ENCODE measurements at places on chromosomes 11 and 22. TPM values are rescaled to one million over a fixed set of nuclear protein-coding genes. Genes with fewer than 3 reads are reported as not detected.

GRCh38 chr11:55652560-55652959 is 4.4 kb downstream of the OR4S2 start:
- H3K36me3 ChIP-seq: no peaks in the 10 kb centered on the region
- no peak overlapping the region for H3K27ac ChIP-seq
- H3K4me1 ChIP-seq: no peaks in the 10 kb centered on the region

DLG2 gene
- 2.1 TPM for total RNA-seq

OR52E5 gene
- not detected for total RNA-seq

NXPE4 gene
- total RNA-seq: not detected

DNA sequence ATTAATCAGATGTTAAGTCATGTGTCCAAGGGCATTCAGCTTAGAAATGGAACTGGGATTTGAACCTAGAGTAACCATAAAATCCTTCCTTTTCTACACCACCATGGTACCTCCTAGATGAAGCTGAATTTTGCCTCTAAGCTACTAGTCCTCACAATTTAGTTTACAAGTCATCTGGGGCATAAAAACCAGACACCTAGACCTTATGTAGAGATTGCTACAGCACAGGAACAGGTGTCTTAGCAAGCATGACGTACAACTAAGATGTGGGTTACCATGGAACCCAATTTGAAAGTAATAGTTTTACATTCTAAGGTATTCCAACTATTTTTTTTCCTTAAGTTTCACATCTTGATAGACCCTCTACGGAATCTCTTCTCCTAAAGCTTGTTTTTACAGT is 9.2 kb downstream of the TMEM216 start:
- no peak for DNase-seq
- H3K4me3 ChIP-seq: no peak overlapping the region
- no peak overlapping the region for H3K27ac ChIP-seq
- H3K4me1 ChIP-seq: no peaks in the 10 kb centered on the region
- H3K36me3 ChIP-seq: peaks cover 9% of the 10 kb centered on the region
- H3K27me3 ChIP-seq: no peaks in the 10 kb centered on the region

GRCh38 chr22:45468872-45469271 is 33.8 kb upstream of the FBLN1 start:
- H3K36me3 ChIP-seq: peaks cover 8% of the 10 kb centered on the region
- no peak overlapping the region for H3K27ac ChIP-seq
- no peak for DNase-seq
- H3K4me3 ChIP-seq: no peak overlapping the region
- peaks cover 13% of the 10 kb centered on the region for H3K4me1 ChIP-seq

DNA sequence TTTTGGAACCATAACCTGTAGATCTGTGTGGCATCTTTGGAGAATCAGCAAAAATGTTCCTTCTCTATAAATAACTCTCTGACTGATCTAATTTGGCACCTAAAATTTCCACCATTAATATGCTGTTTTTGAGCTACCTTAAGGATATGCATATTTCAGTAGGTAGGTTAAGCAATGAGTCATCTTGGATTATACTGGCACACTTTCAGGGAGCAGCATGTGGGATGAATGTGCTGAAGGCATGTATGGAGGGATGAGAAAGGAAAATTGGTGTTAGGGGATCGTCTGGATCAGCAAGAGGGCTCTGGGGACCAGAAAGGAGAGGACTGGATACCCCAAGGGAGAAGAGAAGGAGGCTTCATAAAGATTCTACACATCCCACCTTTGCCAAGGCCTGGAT is 44.6 kb upstream of the ELF5 start:
- DNase-seq: no peak
- no peak overlapping the region for H3K27ac ChIP-seq
- H3K4me3 ChIP-seq: no peak overlapping the region
- no peaks in the 10 kb centered on the region for H3K36me3 ChIP-seq

GRCh38 chr11:22465620-22466019 is 127.4 kb downstream of the SLC17A6 start:
- H3K27me3 ChIP-seq: peaks cover 7% of the 10 kb centered on the region
- no peaks in the 10 kb centered on the region for H3K36me3 ChIP-seq
- H3K4me1 ChIP-seq: peaks cover 6% of the 10 kb centered on the region
- no peak for DNase-seq

DNA sequence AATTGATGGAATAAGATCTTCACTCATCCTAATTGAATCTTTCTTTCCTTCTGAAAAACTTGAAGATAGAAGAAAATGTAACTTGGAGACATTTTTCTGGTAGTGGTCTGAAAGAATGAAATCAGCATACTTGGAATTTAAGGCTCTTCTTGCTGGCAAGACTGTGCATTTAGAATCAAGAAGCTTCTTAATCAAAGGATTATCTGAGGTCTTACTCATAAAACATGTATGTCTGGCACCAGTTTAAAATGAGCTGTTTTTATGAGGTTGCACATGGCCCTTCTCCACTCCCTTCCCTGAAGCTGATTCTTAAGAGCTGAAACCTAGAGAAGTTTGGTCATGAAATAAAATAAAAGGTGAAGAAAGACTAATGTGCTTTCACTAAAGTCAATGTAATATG is 77.3 kb downstream of the ARHGEF12 start:
- no peak for DNase-seq
- H3K4me1 ChIP-seq: no peaks in the 10 kb centered on the region
- no peaks in the 10 kb centered on the region for H3K27me3 ChIP-seq
- peaks cover 2% of the 10 kb centered on the region for H3K36me3 ChIP-seq
- no peak overlapping the region for H3K4me3 ChIP-seq

- H3K36me3 ChIP-seq: no peaks in the 10 kb centered on the region
- peaks cover 5% of the 10 kb centered on the region for H3K4me1 ChIP-seq
- no peak overlapping the region for H3K27ac ChIP-seq
- no peak overlapping the region for H3K4me3 ChIP-seq
- H3K27me3 ChIP-seq: peaks cover 3% of the 10 kb centered on the region
- no peak for DNase-seq
Measured at GRCh38 chr22:49259839-49260615, 567.6 kb downstream of the BRD1 start.

- H3K4me1 ChIP-seq: peaks cover 10% of the 10 kb centered on the region
- H3K36me3 ChIP-seq: no peaks in the 10 kb centered on the region
- peaks cover 3% of the 10 kb centered on the region for H3K27me3 ChIP-seq
- no peak overlapping the region for H3K27ac ChIP-seq
- DNase-seq: no peak
- no peak overlapping the region for H3K4me3 ChIP-seq
Measured at GRCh38 chr11:117823294-117823945, 1.1 kb downstream of the FXYD2 start.

BLID gene
- not detected for total RNA-seq

GRCh38 chr11:45512471-45513148 is 152.8 kb downstream of the CHST1 start:
- DNase-seq: no peak
- H3K36me3 ChIP-seq: no peaks in the 10 kb centered on the region
- no peaks in the 10 kb centered on the region for H3K4me1 ChIP-seq
- no peak overlapping the region for H3K4me3 ChIP-seq
- H3K27ac ChIP-seq: no peak overlapping the region

DNA sequence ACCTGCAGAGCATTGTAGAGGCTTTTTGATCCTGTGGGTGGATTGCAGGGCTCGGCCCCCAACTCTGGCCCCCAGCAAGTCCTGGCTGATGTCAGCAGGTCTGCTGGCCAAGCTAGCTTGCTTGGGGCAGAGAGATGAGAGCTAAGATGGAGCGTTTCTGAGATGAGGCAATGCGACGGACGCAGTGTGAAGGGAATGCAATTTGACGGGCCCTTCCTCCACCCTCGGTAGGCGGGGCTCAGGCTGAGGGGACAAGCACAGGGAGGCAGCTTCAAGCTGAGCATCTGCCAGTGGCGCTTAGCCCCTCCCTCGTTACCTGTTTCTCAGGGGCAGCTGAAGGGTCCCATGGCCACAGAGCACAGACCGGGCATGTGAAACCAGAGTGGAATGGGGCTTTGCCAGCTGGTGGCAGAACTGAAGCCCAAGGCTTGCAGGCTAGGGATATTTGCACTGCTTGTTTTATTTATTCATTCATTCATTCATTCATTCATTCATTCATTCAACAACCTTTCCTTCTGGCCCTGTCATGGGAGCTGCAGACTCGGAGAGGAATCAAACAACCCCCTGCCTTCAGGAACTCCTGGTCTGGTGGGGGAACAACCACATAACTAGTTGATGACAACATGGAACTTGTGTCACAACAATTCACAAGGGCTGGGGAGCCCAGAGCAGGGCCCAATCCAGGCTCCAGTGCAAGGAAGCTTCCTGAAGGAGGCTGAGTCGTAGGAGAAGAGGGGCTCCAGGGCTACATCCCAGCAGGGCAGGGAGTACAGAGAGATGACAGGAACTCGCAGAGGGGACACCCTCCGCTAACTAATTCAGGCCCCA is 66.8 kb downstream of the THAP12 start:
- H3K36me3 ChIP-seq: no peaks in the 10 kb centered on the region
- no peak overlapping the region for H3K4me3 ChIP-seq
- no peak for DNase-seq
- H3K27me3 ChIP-seq: peaks cover 22% of the 10 kb centered on the region

GRCh38 chr11:57406337-57406904 is 16.0 kb upstream of the PRG2 start:
- DNase-seq: no peak
- peaks cover 6% of the 10 kb centered on the region for H3K27me3 ChIP-seq
- H3K36me3 ChIP-seq: peaks cover 19% of the 10 kb centered on the region

DNA sequence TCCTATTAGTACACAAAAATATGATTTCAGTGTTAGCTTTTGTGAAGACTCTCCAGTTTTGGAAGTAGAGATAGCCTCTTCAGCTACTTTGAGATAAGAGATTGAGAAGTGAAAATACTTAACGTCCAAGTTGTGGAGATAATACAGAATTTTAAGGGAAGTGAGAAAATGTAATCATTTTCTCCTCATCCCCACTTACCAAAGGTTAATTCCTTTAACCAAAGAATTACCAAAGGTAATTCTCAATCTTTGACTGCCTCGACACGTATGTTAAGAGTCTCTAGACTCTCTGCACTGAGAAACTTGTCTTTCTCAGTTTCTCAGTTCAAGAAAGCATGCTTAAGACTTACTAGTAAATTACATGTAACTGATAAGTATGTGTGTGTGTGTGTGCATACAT is 15.3 kb downstream of the C11orf54 start:
- H3K27ac ChIP-seq: no peak overlapping the region
- no peaks in the 10 kb centered on the region for H3K27me3 ChIP-seq
- DNase-seq: no peak
- no peak overlapping the region for H3K4me3 ChIP-seq
- peaks cover 9% of the 10 kb centered on the region for H3K36me3 ChIP-seq

CBLIF gene
- total RNA-seq: not detected

- no peak overlapping the region for H3K4me3 ChIP-seq
- peak; percentile 20 for DNase-seq
- no peaks in the 10 kb centered on the region for H3K36me3 ChIP-seq
- H3K4me1 ChIP-seq: peaks cover 16% of the 10 kb centered on the region
- H3K27ac ChIP-seq: no peak overlapping the region
Measured at GRCh38 chr11:85182441-85183387, 444.4 kb downstream of the DLG2 start.

DNA sequence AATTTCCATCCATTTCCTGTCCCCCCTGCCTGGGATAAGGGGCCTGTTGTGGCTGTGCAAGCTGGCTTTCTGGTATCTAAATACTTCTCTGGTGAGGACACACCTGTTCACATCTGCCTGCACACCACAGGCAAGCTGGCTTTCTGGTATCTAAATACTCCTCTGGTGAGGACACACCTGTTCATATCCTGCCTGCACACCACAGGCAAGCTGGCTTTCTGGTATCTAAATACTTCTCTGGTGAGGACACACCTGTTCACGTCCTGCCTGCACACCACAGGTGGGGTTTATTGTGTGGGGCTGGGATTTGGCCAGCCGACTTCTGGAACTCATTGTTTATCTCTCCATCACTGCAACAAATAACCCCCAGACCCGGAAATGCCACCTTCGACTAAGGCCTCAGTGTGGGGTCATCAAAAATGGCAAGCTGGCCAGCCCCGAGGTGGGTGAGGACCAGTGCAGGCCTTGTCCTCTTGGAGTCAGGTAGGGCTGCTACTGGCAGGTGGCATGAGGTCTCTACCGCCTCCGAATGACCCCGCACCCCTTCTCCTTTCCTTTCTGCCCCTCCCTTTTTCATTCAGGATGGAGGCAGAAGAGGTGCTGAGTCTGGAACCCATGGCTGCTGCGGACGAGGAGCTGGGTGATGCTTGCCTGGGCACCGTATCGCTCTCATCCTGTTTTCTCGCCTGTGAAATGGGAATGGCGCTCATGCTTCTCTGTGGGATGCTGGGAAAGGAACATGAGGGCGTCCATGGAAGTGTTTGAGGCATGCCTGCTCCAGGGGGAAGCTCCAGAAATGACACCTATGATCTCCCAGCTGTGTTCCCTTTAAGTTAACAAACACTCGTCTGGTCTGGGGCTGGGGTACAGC is 43.5 kb upstream of the MYEOV start:
- H3K27ac ChIP-seq: no peak overlapping the region
- no peak for DNase-seq
- no peaks in the 10 kb centered on the region for H3K36me3 ChIP-seq
- peaks cover 8% of the 10 kb centered on the region for H3K4me1 ChIP-seq
- H3K27me3 ChIP-seq: peaks cover 23% of the 10 kb centered on the region
- no peak overlapping the region for H3K4me3 ChIP-seq

DNA sequence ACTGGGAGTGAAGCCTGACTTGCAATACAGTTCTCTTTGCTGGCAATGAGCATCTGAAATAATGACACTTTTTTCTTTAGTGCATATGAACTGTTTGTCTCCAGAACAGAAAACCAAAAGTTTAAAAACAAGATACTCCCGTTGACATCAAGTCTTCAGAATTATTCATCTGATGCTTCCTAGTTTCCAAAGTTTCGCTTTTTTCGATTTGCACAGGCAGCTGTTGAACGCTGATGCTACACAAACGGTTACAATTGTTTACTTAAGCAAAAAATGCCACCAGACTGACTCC is 612 bp upstream of the BIRC2 start:
- H3K27me3 ChIP-seq: no peaks in the 10 kb centered on the region
- no peaks in the 10 kb centered on the region for H3K36me3 ChIP-seq
- peak overlapping the region; percentile 91 for H3K4me3 ChIP-seq
- peaks cover 41% of the 10 kb centered on the region for H3K4me1 ChIP-seq

GRCh38 chr22:28021116-28021997 is 102.3 kb upstream of the PITPNB start:
- H3K4me3 ChIP-seq: no peak overlapping the region
- H3K36me3 ChIP-seq: no peaks in the 10 kb centered on the region
- H3K4me1 ChIP-seq: peaks cover 29% of the 10 kb centered on the region
- no peak for DNase-seq

- H3K4me3 ChIP-seq: no peak overlapping the region
- H3K36me3 ChIP-seq: peaks cover 6% of the 10 kb centered on the region
- no peak for DNase-seq
- no peaks in the 10 kb centered on the region for H3K27me3 ChIP-seq
Measured at GRCh38 chr11:15757048-15757698, 599.2 kb downstream of the SOX6 start.

OR51B2 gene
- not detected for total RNA-seq

GRCh38 chr22:17941471-17942406 is 82.6 kb downstream of the MICAL3 start:
- no peaks in the 10 kb centered on the region for H3K27me3 ChIP-seq
- peaks cover 8% of the 10 kb centered on the region for H3K36me3 ChIP-seq
- no peak overlapping the region for H3K27ac ChIP-seq
- H3K4me3 ChIP-seq: no peak overlapping the region
- peaks cover 53% of the 10 kb centered on the region for H3K4me1 ChIP-seq

SLC5A12 gene
- total RNA-seq: 3.4 TPM

DNA sequence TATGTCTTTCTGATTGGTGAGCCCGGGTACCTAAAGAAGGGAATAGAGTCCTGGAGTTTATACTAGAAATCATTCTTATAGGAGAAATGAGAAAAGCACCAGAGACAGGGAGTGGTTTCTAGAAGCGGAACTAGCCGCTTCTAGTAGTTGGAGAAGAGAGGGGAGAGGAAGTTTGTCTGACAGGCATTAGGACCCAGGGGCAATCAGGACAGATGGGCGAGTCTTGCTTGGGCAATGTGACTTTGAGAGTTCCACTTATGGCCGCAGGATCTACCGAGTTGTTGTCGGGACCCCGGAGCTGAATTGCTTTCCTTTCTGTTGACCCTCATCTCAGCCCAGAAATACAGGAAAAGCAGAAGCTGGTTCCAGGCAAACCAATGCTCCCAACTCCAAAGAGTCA is 596.8 kb upstream of the CNTN5 start:
- H3K4me1 ChIP-seq: no peaks in the 10 kb centered on the region
- no peak for DNase-seq
- H3K27ac ChIP-seq: no peak overlapping the region

Measured in neural crest cell (in vitro differentiated cells).